Transverse colon (tissue), 4 donors: ENCODE measurements at places on chromosomes 12 and 14. TPM values are rescaled to one million over a fixed set of nuclear protein-coding genes. Genes with fewer than 3 reads are reported as not detected.

DNA sequence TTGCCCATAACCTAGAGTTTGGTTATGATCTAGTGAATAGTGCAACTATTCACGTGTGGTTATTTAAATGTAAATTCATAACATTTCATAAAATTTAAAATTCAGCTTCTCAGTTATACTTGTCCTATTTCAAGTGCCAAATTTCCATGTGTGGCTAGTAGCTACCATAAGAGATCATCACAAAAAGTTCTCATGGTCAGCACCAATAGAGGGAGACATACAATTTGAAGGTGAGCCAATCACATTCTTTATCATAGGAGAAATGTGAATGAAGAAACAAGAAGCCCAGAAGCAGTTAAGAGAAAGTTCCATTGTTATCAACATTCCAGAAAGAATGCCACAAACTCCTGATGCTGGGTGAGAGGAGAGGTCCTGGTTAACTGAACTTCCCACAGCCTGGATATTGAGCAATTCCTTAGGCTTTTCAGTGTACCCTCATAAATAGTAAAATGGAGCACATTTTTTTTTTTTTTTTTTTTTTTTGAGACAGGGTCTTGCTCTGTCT, 892.9 kb upstream of the USP15 start:
- DNase-seq, result no peak

- DNase-seq, result peak; percentile 13
These were observed 50.8 kb downstream of the TTLL5 start for GRCh38 chr14:75711796-75712211.

DNA sequence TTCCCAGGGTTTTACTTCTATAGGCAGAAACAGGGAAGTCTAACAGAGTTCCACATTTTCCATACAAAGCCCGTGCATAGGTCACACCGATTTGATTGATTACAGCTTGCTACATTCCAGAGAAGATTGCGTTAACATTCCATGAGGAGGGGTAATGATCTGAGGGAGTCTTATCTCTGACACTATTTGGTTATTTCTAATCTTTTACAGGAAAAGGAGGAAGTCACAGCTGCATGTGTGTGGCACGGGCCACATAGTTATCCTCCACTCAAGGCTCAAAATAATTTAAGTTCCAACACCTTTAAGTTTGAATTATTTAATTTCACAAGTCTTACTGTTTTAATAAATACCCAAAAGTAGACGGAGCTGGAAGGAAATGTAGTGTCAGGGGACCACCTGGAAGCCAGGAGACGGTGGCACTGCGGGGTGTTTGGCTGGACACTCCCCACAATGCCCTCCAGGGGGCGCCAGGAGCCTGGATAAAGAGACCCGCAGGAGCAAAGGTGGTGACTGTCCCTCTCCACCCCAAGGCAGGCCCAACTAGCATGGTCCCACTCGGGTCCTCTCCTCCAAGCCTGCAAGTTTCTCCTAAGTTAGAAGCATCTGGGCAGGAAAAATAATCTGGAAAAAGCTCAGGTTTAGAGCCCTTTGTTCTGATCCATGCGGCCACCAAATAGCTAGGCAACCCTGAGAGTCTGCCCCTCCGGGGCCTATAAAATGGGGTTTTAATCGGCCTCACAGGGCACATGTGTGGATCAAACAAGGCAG, 20.2 kb downstream of the KRT8 start:
- DNase-seq, result peak; percentile 87

NELL2 gene
- 9.5 TPM for total RNA-seq

DNA sequence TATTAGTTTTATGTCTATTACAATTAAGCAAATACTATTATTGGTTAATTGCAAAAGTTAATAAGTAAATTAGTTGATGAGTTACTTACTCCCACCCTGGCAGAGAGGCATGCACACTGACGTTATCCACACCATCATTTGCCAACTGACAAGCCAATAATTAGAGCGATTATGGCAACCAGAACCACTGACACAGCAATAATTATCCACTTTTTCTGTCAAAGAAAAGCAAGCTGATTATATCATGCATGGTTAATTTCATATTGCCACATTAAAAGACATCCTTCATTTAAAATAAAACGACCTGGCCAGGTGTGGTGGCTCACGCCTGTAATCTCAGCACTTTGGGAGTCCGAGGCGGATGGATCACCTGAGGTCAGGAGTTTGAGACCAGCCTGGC, 43.1 kb downstream of the STX2 start:
- DNase-seq, result no peak

FGF6 gene
- not detected for total RNA-seq
